ENCODE measurements at places on chromosomes 12 and 14.

GRCh38 chr14:66772146-66772545 lies 264.2 kb downstream of the GPHN start:
- DNase-seq = no peak

DNA sequence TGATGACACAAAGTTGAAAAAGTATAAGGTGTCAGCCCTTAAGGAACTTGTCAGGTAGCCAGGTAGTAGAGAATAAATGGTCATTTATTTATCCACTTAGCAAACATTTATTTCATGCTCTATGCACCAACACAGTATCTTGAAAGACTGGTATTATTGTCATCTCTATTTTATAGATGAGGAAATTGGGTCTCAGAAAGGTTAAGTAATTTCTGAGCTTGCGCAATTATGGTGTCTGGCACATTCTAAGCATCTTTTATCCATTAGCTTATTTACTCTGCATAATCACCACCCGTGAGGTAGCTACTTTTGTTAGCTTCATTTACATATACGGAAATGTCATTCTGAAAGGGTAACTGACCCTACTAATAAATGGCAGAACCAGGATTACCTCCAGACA lies 2.5 kb upstream of the UTP20 start:
- DNase-seq = no peak

GRCh38 chr12:81723361-81723760 lies 35.8 kb downstream of the PPFIA2 start:
- no peak for DNase-seq

GRCh38 chr14:89011355-89012281 lies 187.2 kb downstream of the TTC8 start:
- no peak for DNase-seq

- no peak for DNase-seq
Measured at GRCh38 chr12:92234533-92234932, 88.9 kb upstream of the BTG1 start.

GRCh38 chr14:105622329-105622955 lies 96.1 kb downstream of the TMEM121 start:
- no peak for DNase-seq

- DNase-seq = no peak
Measured at GRCh38 chr14:75521415-75522199, 662 bp upstream of the BATF start.

- DNase-seq = no peak
Measured at GRCh38 chr12:74538491-74539258, 1.0 kb downstream of the ATXN7L3B start.

DNA sequence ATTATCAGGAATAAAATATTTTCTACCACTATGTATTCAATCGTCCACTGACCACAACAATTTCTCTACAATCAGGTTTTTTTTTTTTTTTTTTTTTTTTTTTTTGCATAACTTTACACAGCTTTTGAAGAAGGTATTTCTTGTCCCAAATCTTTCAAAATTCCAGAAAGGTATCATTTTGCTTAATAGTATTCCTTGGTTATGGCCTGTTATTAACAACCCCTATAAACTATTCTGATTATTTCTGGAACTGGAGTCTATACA lies 145.3 kb downstream of the ALX1 start:
- DNase-seq = no peak

DNA sequence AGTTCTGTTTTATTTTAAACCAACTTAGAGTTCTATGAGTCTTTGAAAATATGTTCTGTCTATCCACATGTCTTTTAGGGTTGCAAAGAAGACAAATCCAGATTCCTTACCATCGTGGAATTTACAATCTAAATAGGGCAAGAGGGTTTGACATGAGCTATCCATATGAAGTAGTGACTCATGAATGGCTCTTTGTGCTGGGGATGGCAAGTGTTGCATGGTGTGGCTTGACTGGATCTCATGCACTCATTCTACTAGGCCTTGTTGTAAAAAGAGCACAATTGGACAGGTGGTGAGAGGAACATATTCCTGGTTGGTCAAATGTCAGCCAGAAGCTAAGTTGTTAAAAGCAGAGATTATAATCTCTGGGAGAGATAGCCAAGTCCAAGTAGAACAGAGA lies 509.1 kb downstream of the DIO2 start:
- no peak for DNase-seq

DNA sequence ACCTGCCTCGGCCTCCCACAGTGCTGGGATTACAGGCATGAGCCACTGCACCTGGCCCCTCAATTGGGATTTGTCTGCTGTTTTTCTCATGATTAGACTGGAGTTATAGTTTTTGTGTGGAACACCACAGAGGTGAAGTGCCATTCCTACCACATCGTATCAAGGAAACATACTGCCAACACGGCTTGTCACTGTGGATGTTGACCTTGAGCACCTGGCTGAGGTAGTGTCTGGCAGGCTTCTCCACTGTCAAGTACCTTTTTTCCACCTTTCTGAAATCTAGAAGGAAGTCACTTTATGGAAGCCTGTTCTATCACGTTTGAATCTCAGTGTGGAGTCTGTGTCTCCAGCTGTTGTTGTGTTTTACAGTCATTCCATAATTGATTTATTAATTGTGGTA lies 21.4 kb upstream of the SEL1L start:
- no peak for DNase-seq

- no peak for DNase-seq
Measured at GRCh38 chr12:45969084-45969483, 21.3 kb downstream of the SCAF11 start.
